ENCODE measurements at places on chromosomes 16 and 17.

GRCh38 chr17:4834681-4835020 lies 1.5 kb downstream of the MINK1 start:
- DNase-seq: no peak

DNA sequence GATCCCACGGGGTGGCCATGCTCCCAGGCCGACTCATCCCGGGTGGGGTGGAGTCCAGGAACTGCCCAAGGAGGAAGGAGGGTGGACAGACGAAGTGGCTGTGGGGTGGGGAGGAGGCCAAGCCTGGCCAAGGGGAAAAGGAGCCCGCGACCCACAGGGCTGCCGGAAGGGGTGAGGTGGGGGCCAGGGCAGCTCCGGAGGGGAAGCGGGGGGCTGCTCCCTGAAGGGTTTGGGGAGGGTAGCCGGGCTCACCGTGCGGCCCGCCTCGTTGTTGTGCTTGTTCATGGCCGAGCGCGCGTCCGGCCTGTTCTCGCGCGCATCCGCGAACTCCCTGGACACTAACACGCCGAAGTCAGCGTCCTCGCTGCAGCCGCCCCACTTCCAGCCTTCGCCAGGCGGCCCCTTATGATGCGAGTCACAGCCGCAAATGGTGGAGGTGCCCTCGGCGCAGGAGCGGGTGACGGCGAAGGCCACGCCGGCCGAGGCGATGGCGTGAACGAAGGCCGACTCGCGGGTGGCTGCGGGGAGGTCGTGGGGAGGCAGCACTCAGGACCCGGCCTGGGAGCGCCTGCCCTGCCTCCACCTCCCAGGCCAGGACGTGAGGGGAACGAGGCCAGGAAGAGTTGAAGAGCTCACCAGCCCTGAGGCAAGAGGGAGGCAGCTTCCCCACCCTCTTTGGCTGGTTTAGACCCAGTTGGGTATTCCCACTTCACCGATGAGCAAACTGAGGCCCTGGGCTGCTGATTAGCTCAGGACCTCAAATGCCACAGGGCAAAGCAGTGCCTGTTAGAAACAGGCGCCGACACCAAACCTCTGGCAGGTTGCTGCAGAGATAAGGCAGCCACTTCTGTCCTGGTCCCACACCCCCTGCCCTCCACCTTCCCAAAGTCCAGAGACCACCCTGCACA lies 48.7 kb downstream of the WNT3 start:
- DNase-seq: no peak

GRCh38 chr17:45384789-45385262 lies 47.8 kb downstream of the ARHGAP27 start:
- DNase-seq: no peak

GRCh38 chr17:72562615-72563188 lies 441.9 kb downstream of the SOX9 start:
- no peak for DNase-seq

- no peak for DNase-seq
Observed at GRCh38 chr16:57866529-57866918, 64.2 kb upstream of the KIFC3 start.

DNA sequence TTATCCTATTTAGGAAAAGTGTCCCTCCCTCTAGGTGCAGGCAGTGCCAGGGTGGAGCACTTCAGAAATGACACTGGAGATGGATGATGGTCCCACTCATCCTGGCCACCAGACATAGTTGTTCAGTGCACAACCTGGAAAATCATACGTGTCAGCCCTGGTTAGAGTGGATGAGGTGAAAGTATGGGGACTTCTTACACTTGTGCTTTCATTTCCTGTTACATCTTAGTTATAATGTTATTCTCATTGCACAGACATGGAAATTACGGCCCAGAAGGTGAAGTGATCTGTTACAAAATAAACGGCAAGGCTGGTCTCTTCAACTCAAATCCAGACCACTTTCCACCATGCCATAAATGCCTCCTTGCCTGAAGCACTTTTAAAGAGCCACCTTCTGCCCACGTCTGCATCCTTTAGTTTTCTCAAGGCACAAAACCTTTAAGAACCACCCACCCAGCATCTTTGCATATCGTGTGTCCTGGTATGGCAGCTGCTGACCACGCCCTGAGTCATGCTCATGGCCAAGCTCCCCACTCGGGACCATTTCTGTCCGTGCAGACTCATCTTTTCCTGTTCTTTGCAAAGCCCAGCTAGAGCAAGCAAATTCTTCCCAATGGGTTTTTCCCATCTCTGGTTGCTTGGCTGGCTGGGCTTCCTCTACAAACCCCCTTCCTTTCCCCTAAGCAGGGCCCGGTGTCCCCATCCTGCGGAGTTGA lies 22.4 kb downstream of the TBC1D3B start:
- no peak for DNase-seq

- no peak for DNase-seq
Observed at GRCh38 chr17:35998756-35999155, 2.6 kb downstream of the CCL15 start.

- DNase-seq: no peak
Observed at GRCh38 chr16:24544640-24545039, 5.3 kb downstream of the RBBP6 start.

DNA sequence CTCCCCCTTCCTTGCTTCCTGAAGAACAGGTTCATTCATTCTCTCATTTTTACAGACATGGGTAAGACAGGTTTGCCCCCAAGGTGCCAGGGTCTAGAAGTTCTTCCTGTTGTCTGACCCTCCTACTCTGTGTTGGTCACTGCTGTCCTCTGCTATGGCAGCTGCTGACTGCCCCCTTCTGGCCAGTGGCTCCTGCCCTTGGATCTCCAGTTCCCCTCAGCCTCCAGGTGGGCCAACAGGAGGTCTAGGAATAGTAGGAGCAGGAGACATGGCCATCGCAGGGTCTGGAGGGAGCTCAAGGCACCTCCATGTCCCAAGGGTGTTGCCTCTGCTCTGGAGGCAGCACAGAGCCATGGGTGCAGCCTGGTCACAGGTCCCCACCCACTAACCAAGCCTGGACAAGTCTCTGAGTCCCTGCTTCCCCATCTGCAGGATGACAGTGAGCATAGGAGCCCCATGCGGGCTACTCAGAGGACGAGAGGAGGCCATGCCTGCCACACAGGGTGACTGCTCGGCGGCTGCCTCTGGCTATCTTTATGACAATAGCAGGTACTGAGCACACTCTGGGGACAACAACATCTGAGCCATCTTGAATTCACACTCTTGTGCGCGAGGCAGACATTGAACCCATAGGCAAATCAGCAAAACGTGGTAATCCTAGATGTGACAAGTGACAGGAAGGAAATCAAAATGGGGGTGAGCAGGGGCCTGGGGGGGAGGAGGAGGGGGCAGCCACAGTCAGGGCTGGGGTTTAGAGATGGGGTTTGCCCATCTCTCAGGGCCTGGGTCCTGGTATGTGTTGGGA lies 27.0 kb upstream of the NXPH3 start:
- no peak for DNase-seq

DNA sequence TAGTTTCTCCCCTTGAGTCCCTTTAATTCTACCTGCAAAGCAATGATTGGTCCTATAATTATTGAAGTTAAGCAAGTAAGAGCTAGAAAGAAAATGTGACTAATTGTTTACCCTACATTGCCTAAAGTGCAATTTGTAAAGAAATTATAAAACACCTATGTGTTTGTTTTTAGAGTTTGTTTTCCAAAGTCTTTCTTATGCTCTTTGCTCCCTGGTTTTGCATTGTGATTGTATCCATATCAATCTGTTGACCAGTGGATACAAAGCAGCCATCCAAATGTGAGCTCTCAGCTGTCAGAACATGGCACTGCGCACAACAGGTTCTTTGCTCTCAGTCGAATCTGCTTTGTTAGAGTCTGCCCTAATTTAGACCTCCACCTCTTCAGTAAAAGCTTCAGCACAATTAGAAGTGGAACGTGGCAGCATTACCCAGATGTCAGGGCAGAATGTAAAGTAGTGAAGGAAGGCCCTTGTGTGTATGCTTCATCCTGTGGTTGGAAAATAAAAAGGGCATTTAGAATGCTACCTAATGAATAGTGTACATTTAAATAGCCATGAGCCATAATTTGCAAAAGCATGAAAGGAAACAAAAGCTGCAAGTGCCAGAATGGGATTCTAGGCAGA lies 70.5 kb downstream of the AATF start:
- no peak for DNase-seq

DNA sequence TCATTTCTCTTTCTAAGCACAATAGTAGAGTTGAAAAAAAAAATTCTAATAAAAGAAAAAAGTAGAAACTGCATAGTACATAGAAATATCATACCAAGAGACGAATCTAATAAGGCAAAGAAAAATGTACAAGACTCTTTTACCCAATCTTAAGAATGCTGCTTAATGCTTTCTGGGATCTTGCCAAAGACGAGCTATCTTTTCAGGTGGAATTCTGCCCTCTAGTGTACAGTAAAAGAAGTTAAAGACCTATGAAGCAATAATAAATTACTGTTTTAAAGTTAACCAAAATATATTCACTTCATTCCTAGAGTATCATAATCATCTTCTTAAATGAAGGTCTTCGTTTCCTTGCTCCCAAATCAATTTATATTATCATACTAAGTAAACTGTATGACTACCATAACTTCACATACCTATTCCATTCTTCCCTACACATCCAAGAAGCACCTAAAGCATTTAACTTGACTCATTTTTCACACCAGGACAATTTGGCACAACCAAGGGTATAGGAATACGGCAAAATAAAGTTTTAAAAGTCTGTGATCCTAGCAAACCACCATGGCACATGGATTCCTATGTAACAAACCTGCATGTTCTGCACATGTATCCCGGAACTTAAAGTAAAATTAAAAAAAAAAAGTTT lies 47.7 kb downstream of the CFDP1 start:
- no peak for DNase-seq

- no peak for DNase-seq
Observed at GRCh38 chr17:39757931-39758873, 20.5 kb downstream of the GRB7 start.

DNA sequence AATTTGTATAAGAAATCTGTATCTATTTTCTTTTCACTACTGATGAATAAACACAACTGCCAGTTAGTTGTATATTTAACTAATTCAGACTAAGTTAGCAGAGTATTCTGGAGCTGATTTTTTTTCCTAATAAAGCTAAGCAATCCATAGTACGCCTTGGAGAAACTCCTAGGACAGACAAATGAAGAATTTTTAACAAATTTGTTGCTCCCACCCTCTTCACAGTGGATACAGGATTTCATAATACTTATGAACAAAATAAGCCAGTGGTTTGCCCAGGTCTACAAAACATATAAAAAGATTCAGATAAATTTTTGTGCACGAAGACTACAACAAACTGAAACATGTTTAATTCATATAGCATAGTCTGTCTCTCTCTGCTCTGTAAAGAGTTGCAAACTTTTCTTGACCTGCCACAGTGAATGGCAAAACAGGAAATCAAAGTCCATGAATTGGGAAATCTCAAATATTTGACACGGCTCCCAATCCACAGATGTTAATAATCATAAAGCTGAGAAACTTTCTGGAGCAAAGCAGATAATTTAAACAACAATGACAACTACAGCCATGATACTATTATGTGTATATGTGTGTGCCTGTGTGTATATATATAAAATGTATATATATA lies 594 bp upstream of the ABCA6 start:
- DNase-seq: no peak

GRCh38 chr17:43171586-43172487 lies 823 bp downstream of the NBR1 start:
- no peak for DNase-seq

GRCh38 chr17:42525221-42525620 lies 10.8 kb upstream of the NAGLU start:
- no peak for DNase-seq

- DNase-seq: no peak
Observed at GRCh38 chr17:78107976-78108725, 20.4 kb downstream of the TMC6 start.

DNA sequence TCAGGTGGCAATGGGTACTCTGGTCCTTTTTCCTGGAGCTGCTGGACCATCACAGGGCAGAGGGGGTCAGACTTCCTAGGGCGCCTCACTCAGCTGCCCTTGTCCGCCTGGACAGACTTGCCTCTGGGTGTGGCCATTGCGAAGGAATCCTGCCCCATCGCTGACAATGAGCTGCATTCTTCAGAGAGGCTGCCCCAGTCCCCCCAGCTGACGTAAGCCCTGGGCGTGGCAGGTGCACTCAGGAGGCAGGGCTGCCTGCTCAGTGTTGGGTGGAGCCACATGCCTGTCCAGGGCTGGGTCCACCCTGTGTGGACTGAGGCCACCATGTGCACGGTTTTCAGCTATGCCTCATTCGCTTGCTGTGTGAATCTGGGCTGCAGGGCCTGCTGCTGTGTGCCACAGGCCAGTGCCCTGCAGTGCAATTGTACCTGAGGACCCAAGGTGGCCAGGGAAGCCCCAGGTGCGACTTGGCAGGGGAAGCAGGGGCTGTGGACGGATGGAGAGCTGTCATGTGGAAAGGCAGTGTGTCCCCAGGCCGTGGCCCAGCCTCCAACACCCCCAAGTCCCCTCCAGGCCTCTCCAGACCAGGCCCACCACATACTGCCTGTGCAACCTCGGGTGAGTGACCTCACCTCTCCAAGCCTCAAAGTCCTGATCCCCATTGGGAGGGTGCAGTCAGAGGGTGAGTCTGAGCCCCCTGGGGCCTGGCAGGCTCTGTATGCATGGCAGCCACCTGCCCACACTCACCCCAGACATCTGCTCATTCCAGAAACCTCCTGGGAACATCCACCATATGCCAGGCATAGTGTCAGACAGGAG lies 14.0 kb upstream of the MPRIP start:
- no peak for DNase-seq

DNA sequence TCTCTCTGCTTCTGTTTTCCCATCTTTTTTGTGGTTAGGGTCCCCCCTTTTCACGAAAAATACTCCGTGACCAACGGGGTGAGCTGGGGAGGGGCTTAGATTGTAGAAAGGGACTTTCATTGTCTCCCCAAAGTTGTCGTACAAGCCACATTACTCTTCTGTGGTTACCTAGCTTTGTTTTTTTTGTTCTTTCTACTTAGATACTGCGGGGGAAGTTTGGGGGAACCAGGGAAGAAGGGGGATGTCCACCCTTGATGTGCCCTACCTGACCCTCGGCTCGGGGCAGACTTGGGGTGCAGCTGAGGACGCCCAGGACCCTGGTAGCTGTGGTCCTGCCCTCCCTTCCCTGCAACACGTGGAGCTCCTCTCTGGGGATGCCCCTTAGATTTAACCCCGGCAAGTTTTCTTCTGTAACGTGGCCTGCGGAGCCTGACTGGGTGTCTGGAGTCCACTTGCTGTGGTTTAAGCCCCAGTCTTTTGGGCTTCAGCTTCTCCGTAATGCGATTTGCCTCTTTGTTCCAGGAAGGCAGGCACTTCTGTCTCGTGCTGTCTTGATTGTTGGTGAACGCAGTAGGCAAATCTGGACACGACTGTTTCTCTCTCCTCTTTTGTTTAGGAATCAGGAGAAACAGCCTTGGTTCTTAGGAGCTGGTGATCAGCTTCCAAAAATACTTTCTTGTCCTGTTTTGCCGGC lies 892 bp downstream of the ABCC1 start:
- DNase-seq: peak; percentile 65

GRCh38 chr16:11521055-11521454 lies 65.7 kb downstream of the LITAF start:
- DNase-seq: no peak
